ENCODE measurements at places on chromosomes 1 and 21.

DNA sequence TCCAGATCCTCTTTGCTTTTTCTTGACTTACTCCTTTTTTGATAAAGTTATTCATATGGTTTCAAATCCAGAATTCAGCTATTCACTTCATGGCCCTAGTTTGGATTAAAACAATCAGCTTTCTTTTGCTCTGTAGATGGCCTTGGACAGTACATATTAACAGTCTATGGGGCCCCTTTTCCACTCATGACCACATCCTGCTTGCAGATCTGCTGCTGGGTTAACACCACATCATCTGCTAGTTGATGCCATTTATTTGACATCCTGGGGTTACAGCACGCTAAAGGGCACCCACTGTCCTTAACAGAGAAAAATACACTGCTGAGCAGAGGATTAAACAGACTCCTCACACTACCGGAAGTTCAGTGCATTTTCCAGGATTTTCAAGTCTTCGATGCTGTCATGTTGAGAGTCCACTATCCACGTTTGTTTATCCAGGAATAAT lies 941 bp upstream of the IFI16 start:
- no peak for DNase-seq

GRCh38 chr1:76668046-76668445 lies 199.2 kb upstream of the ST6GALNAC5 start:
- DNase-seq: no peak

DNA sequence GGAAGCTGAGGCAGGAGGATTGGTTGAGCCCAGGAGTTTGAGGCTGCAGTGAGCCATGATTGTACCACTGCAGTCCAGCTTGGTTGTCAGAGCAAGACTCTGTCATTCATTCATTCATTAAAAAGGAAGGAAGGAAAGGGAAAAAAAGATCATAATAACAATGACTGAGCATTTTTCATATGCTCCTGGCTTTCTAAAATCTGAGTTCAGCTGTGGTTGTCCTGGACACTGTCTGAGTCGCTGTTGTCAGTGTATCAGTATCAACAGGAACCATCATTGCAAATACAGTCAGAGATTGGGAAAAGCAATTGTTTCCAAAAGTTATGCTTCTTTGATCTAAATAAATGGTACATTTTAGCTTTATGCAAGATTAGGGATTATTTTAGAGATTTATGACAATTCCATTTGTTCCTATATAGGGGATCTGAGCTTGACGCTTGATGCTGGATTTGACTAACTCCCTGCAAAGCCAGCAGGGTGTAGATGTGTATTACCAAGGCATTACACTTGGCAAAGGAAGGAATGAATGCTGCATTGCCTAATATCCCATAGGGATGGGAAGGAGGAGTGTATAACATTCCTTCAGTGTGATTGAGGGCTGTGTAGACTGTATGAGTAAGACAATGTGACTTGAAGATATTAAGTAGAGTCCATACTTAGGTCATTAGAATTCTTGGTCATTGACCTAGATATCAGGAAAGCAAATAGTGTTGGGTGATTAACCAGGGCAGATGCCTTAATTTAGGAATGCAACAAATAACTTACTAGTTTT lies 100.2 kb downstream of the DISP1 start:
- DNase-seq: no peak

GRCh38 chr1:202966006-202966898 lies 805 bp downstream of the CYB5R1 start:
- no peak for DNase-seq

GRCh38 chr1:232986527-232986922 lies 36.1 kb downstream of the NTPCR start:
- DNase-seq: no peak

GRCh38 chr1:25658791-25659431 lies 42.3 kb downstream of the MAN1C1 start:
- DNase-seq: no peak

DNA sequence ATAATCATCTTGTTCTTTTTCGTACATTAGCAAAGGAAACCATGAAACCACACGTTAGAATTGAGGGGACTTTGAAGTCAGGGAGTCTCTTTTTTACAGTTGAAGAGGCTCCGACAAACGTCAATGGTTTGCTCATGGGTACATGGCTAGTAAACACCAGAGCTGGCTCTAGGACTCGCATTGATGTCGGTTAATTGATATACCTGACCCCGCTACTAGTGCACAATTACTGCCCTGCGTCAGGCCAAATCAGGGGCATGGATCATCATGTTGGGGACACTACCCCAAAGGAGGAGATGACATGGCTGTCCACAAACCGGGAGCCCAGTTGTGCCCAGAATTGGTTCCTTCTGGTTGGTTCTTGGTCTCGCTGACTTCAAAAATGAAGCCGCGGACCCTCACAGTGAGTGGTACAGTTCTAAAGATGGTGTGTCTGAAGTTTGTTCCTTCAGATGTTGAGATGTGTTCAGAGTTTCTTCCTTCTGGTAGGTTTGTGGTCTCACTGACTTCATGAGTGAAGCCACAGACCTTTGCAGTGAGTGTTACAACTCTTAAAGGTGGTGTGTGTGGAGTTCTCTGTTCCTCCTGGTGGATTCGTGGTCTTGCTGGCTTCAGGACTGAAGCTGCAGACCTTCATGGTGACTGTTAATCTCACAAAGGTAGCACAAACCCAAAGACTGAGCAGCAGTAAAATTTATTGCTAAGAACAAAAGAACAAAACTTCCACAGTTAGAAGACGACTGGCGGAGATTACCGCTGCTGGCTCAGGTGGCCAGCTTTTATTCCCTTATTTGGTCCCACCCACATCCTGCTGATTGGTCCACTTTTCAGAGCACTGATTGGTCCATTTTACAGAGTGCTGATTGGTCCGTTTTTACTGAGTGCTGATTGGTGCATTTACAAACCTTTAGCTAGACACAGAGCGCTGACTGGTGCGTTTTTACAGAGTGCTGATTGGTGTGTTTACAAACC lies 126.9 kb upstream of the ERRFI1 start:
- no peak for DNase-seq

DNA sequence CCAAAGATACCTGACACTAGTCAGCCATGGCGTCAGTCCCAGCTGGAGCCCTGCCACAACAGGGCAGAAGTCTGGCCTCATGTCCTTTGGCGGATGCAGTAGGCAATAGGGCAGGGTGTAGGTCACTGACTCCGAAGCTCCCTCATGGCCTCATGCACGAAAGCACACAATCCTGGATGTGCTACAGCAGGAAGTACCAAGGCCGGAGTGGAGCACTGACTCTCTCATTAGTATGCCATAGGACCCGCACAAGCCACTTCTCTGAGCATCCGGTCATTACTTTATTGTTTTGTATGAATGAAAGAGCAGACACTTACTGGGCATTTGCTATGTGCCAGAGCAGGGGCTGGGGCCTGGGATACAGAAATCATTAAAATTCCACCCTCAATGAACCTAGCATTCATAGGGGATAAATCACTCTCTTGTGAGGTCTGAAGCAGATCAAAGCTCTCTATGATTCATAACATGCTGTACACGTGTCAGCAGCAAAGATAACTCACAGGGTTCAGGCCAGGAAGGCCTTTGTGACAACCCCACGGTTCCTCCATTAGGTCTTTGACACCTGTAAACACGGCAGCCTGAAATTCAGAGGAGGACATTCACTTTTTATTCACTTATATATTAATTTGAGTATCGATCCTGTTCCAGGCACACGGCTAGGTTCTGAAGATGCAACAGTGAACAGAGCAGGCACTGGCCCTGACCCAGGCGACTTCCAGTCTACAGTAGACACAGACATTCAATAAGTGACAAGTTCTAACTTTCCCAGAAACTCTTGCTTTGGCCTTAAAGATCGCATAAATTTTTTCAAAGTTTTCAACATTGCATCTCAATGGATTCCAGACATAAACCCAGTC lies 357.9 kb upstream of the USP24 start:
- no peak for DNase-seq

GRCh38 chr21:27292229-27292628 lies 325.3 kb upstream of the ADAMTS5 start:
- peak; percentile 20 for DNase-seq

DNA sequence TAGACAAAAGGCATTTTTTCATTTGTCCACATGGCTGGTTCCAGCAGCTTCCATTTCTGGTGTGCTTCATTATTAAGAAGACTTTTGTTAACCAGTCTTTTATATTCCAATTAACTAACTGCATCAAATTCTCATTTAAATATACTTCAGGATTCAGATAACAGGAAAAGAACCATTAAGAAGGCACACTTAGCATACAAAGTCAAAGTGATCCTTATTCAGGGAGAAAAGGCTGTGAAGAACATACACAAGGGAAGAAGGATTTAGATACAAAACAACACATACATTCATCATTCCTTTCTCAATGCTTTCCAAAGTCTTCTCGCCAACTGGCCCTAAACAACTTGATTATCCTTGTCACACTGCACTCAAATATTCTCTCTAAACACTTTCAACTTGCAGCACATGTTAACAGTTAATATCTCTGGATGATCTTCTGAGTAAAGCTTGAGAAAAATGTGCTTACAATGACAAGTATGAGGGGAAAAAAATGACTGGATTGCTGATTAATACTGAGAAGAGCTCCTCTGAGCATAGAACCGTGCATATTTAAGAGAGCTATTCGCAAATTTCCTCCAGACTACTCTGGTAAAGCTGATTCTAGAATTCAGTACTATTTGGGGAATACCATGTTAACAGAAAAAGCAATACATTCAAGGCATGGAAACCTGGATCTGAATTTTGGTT lies 225.2 kb upstream of the TNR start:
- no peak for DNase-seq

DNA sequence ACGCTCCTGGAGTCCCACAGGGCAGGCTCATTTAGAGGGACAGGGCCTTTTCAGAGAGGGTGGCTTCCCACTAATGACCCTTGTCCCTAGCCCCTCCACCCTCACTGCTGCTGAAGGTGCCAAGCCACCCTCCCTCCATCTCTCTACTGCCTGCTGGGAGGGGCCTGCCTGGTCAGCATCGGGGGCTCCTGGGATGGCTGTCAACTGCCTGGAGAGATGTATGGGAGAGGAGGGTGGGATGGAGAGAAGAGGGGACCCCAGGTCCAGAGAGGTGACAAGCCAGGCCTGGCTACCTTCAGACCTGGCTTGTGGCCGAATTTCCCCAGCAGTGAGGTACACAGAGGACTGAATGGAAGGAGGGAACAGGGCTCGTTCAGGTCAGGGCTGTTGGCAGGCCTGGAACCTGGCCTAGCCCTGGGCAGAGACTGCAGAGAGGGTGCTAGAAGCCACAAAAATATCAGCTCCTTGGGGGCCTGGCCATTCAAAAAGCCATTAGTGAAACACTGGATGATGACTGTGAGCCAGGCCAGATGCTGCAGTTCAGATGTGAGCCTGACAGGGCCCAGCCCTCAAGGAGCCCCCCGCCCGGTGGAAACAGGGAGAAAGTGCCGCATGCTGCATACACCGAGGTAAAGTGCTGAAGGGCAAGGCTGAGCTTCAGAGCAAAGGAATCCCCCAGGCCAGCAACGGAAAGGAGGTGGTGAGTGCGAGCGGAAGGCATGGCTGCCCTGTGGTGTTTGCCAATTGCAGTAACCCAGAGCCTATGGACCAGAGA lies 20.0 kb downstream of the MMEL1 start:
- no peak for DNase-seq

GRCh38 chr1:205933671-205934618 lies 9.3 kb downstream of the SLC26A9 start:
- DNase-seq: no peak

GRCh38 chr1:81305997-81306452 lies 494.7 kb upstream of the ADGRL2 start:
- DNase-seq: peak; percentile 49

- DNase-seq: no peak
Measured at GRCh38 chr21:43188592-43189210, 19.9 kb downstream of the CRYAA start.

- no peak for DNase-seq
Measured at GRCh38 chr1:185318431-185319138, 1.5 kb upstream of the IVNS1ABP start.

DNA sequence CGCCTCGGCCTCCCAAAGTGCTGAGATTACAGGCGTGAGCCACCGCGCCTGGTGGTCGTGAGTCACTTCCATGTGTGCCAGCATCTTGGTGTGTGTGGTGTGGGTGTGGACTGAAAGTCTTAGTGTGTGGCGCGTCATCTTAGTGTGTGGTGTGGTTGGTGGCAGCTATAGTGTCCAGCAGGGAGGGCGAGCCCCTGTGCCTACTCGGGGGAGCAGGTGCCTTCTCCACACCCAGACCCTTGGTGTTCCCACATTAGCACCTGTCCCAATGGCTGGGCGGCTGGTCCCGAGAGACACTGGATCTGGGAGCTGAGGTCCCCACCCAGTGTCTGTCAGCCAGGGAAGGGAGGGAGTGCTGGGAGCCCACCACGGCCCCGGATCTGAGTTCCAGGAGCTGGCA lies 2.8 kb downstream of the SCNN1D start:
- DNase-seq: no peak

DNA sequence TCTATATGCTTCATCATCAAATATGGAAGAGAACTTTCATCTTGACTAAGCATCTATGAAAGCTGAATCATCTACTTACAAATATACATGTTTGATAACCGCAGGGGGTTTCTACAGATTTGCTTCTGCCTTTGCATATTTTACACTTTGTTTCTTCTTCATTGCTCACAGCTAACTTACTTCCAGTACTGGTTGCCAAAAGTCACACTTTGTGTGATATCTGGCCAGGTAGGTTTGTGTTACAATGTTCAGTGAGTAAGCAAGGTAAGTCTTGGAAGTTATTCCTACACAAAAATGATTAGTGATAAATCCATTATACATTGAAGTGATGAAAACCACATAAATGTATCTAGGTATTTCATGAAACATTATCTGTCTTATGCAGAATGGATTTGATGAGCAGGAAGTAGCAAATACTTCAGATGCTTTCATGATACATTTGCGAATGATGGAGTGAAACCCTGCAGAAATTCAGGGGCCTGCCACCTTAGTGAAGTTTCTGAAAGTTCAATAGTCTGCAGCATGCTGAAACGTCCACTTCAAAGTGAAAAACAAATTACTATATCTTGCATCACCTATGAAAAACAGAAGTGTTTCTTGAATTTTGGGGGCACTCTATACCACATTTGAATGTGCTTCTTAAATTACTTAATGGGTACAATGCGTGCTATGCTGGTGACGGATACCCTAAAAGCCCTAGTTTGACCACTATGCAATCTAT lies 187.3 kb downstream of the ATP6V1G3 start:
- DNase-seq: no peak

- no peak for DNase-seq
Measured at GRCh38 chr1:174367892-174368291, 79.9 kb upstream of the GPR52 start.

DNA sequence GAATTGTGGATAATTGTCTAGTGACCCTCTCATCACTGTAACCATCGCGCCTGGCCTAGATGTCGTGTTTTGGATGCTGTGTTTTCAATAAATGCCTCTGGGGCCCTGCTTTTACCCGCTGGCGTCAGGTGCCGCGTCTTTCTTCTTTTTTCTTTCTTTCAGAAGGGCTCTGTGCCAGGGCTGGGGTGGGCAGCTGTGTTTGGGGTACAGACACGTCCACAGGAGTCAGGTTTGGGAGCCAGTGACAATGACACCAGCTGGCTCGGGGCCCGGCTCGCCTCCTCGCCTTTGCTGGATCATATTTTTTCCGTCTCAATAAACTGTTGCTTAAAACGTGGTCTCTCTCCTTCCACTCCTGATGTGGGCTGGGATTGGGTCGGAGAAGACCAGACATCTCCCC lies 16.1 kb downstream of the TMEM201 start:
- no peak for DNase-seq

Data from T47D (cell line).